ENCODE measurements at places on chromosomes 11 and 22.

DNA sequence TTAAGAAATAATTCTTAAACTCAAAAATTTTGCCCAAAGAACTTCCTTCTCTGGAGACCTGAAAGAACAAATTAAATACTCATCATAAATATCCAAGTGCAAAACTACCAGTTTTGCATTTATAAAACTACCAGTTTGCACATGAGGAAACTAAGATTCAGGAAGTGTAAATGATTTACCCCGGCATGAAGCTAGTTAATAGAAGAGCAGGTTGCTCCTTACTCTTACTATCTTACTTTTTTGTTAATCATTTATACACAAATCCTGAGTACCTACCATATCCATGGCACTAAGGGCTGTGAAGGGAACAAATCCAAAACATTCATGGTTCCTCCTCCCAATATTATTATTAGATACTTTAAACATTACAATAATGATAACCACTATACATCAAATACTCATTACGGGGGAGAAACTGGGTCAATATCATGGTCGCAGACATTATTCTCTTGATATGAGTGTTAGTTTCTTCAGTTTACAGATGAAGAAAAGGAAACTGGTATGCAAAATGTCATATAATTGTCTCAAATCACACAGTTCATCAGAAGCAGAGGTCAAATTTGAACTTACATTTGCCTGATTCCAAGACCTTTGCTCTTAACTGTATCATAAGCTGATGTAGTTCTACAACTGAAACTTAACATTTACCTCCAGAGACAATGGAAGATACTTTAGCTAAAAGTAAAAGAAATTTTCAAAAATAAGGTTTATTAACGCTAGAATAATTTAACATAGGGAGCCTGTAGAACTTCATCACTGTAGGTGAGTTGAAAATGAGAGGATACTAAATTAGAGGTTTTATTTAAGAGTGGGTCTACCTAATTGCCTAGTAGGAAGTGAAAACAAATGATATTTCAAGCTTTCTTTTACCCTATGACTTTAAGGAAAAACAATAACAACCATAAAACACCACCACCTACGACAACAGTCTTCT lies 74.5 kb downstream of the FAM76B start:
- DNase-seq: no peak

GRCh38 chr11:117814204-117814765 lies 10.3 kb downstream of the FXYD2 start:
- no peak for DNase-seq

DNA sequence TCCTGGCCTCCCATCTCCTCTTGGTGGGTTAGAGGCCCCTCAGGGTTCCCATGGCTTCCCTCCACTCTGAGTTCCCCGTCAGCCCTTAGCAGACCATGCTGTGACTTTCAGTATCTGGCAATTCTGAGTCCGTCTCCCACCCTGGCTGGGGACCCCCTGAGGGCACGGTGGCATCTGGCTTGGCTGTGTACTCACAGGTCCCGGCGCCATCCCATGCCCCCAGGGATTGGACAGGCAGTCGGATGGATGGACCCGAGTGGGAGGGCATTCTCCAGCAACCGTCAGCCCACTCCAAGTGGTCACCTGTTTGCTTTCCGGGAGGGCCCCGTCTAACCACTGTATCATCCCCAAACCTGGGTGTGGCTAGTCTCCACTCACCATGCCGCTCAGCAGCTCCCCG lies 24.0 kb upstream of the ABCC8 start:
- DNase-seq: no peak

DNA sequence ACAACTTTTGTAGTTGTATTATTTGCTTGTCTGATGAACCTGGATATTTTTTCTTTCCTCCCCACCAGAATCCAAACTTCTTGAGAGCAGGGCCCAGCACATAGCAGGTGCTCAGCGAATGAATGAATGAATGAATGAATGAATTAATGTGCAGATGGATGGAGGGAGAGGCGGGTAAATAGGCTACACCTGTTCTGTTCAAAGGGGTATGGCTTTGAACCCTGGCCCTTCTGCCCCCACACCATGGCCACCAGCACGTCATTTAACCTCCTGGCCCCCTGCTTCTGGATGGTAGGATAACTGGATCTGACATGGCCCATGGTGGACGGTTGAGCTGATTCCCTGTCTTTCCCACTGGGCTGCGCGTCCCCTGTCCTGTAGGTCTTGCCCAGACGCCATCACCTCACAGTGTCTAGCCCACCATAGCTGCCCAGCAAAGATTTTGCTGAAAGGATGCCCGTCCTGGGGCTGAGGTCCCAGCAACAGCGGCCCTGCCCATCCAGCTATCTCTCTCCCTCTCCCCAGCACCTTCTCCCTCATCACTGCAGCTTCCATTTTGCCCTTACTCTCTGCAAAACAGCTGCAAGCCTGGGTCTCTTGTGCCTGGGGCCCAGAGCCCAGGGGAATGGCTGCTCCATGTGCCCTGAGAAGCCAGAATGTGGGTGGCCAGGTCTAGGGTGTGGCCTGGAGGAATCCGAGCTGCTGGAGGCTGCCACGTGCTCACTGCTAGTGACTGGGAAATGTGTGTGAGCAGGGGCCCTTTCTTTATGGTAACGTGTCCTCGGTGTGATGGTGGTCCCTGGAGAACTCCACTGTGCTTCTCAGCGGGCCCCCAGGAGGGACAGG lies 49.3 kb upstream of the LINC01488 start:
- DNase-seq: no peak

- DNase-seq: no peak
Observed at GRCh38 chr11:66347425-66348276, at the start of gene B4GAT1. TSS of gene B4GAT1 (minus strand) at chr11:66347629. CDS start at chr11:66347545, 84 bp downstream.

DNA sequence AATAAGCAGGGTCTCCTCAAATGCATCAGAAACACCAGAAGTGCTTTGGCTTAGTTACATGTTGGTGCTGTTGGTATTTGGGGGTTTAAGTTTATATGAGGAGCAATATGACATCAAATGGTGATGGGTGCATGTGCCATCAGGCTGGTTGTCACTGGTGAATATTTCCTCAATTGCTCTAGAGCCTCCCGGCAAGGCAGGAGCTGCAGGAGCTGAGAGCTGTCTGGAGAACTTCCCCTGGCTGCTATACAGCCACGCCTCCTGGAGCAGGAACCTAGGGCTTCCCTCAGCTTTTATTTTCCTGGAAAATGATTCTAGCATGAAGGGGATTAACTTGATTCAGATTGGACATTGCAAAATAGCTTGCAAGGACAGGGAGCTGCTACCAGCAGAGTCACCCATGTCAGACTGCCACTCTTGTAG lies 15.8 kb downstream of the IGLL5 start:
- DNase-seq: no peak

- no peak for DNase-seq
Observed at GRCh38 chr11:1753229-1753928, 3.0 kb upstream of the IFITM10 start.

GRCh38 chr11:61495801-61496601 lies 12.5 kb upstream of the LRRC10B start:
- no peak for DNase-seq

DNA sequence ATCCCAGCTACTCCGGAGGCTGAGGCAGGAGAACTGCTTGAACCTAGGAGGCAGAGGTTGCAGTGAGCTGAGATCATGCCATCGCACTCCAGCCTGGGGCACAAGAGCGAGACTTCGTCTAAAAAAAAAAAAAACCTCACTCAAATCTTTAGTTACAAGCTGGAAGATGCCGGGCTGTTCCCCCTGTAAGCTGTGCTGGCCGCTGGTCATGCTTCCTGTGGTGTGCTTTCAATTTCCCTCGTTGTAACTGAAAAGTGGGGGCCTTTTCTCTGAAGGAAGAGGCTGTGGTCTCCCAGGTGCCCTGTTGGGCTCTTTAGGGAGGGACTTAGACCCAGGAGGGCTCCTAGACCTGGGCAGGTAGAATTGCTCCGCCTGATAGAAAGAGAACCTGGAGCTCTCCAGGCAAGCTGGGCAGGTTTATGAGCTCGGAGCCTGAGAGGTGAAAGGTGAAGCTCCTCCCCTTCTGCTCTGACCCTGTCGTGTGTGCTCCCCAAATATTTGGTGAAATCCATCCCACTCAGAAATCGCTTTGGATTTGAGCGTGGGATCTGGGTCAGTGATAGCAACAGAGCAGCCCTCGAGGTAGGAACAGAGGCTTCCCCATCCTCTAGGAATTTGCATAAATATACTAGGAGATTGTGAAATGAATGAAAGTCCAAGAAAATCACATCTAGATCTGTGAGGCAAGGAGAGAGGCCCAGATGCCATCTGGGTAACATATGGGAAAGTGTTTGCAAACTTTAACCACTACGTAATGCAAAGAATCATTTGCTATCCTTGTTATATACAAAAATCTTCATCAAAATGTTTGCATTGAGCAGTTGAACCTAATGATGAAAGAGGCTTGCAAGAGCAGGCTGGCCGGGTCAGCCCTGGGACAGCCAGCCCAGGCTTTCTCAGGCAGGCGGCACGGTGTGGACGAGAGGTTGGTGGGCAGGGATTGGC lies 154.3 kb downstream of the FBXO7 start:
- no peak for DNase-seq

DNA sequence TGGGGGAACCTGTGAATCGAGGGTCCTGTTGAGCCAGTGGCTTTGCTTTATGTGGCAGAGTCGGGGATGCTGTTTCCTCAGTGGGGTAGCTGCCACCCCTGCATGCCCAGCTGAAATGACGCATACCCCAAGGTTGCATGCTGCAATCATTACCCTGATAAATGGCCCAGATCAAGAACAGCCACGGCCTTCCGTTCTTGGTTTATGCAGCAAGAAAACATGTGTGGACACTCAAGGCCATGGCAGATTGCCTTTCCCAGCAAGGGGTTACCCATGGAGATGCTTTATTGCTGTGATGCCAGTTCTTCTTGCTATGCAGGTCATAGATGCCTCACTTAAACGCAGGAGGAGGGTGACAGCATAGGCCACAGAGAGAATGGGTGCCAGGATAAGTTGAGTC lies 14.3 kb upstream of the SREBF2 start:
- no peak for DNase-seq

DNA sequence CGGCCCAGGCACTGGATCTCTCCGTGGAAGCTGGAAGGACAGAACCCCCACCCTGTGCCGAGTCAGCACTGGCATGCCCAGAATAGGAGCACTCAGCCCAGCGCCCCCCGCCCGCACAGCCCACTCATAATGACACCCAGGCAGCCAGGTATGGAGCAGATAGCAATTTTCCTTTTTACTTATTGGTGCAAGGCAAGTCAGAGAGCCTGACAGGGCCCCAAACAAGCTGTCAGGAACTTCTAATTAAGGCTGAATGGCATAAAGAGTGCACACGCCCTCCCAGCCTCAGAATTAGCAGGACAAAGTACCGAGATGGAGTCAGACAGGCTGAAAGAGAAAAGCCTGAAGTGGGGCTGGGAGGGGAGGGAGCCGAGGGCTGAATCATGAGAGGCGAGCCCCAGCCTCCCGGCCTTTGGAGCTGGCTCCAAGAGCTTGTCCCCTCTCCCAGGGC lies 76.9 kb downstream of the DSCAML1 start:
- DNase-seq: no peak

- DNase-seq: no peak
Observed at GRCh38 chr11:64369440-64370421, 10.8 kb downstream of the RPS6KA4 start.

DNA sequence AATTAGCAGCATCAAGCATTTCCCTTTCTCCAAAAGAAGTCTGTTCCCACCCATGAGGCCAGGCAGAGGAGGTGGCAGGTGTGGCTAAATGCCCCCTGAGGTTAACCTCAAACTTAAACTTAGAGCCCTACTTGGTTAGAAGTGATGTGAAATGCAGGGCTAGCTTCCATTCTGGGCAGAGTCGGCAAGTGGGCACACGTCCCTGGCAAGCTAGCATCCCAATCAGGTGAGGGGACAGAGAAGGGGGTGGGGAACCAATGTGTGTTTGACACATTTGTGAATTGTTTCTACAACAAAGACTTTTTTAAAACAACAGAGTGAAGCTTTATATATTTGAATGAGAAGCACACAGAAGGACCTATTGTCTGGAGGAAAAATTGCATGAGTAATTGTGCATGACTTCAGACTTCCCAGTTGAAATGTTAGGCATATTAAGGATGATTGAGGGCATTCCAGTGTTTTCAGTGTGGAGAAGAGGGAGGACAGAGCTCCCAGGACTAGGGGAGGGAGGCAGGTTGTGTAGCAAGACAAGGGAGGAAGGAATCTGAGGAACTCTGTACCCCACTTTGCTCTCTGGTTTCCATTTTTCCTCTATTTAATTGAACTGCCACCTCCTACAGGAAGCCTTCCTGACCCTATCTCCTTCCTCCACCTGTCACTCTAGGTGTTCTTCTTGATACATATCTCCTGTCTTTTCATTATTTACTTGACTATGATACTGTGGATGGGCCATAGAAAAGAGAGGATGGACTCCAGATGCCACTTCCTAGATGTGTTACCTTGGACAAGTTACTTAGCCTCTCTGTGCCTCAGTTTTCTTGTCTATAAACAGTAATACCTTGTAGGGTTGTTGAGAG lies 83.3 kb upstream of the PICALM start:
- no peak for DNase-seq

DNA sequence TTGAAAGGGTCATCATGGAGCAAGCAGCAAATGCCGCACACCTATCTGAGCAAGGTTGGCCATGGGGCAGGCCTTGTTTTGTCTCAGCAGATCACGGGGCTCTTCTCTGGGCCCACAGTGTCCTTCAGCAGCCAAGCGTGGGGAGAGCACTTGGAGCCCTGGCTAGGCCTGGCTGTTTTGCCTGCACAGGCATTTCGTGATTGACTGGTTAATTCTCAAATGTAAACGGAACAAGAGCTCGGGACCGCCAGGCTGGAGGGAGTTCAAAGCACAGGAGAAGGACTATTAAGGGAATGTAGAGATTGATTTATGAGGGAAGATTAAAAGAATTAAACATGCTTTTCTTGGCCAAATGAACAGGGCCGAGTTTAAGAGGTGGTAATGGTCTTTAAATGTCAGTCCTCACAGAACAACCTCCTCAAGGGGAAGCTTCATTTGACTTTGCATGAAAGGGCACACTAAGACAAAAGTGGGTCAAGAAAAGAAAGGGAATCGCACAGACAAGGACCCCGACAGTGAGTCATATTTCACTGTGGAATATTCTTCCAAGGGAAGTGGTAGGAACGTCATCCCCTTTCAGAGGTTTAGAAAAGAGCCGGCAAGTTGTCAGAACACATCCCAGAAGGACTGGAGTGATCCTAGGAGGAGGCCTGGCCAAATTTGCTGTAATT lies 20.7 kb downstream of the SPON1 start:
- no peak for DNase-seq

GRCh38 chr11:72985645-72986044 lies 156.5 kb downstream of the FCHSD2 start:
- no peak for DNase-seq

- no peak for DNase-seq
Observed at GRCh38 chr11:25587496-25587895, 744.4 kb upstream of the ANO3 start.

GRCh38 chr22:23800297-23801237 lies 13.8 kb downstream of the SMARCB1 start:
- no peak for DNase-seq

GRCh38 chr22:43200031-43200430 lies 13.1 kb upstream of the TTLL12 start:
- DNase-seq: no peak

Measured in SIG-M5 (cell line).